SW480 (cell line): ENCODE measurements at places on chromosomes 2 and 18.
A peak's percentile ranks its signal among the peaks of the same experiment; 100 is the strongest.

DNA sequence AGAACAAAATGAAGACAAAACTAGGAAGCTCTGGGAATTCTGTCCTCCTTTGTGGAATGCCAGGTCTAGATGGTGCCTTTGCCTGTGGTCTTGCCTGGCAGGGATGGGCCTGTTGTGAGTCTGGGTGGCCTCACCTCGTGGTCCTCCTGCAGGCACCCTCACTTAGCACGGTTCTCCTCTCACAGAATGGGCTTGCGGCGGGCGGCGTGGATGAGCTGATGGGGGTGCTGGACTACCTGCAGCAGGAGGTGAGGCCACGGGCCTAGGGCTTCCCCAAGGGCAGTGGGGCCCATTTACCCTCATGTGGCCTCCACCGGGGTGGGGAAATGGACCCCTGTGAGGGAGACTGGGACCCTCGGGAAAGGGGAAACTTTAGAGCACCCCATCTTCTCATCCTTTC is 42.3 kb downstream of the PLB1 start:
- no peak for DNase-seq

GRCh38 chr2:18721038-18721922 is 131.9 kb upstream of the NT5C1B start:
- DNase-seq: no peak

DNA sequence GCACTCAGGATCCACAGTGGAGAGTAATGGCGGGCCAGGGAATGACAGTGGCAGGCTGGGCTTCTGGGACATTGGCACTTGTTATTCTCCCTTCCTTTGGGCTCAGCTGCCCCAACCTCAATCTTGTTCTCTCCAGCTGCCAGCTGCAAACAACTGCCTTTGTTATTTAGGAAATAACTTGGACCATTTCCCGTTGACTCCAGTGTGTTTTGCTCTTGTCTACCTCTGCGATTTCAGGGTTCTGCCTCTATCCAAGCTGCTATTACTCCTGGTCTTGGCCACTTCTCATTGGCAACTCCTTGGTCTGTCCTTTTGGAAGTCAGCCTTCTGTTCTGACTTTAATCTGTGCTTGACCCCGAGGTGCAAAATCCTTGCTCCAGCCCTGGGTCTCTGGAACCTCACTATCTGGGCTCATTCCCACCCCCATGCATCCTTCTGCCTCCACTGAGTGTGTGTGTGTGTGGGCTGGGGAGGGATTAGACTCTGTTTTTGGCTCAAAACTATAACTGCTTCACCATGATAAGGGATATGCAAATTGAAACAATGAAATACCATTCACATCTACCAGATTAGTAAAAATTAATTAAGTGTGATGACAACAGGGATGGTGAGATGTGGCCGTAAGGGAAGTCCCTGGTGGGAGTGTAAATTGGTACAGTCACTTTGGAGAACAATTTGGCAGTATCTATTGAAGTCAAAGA is 134.1 kb upstream of the CXCR4 start:
- DNase-seq: no peak

- no peak for DNase-seq
Measured at GRCh38 chr2:27653397-27653796, 10.0 kb downstream of the SUPT7L start.

DNA sequence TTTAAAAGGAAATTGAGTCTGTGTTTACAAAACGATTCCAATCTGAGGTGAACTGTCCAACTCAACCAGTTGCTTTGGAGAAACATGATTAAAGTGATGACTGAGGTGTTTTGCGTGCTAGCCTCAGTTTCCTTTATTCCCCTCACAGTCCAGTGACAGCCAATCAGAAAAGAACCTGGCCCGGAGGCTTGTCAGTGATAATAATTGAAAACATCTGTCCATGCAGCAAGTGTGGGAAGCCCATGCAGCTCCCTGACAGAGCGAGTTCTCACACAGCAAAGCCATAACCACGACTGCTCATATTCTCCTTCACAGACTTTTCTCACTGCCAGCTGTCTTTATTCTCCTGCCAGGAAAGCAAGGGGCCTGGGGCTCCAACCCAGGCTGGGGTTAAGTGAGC is 613.4 kb downstream of the ARHGAP15 start:
- DNase-seq: no peak

GRCh38 chr2:118845005-118845521 is 2.4 kb downstream of the EN1 start:
- no peak for DNase-seq

- no peak for DNase-seq
Measured at GRCh38 chr2:172065111-172065510, 20.2 kb upstream of the DLX1 start.

GRCh38 chr18:80115035-80115434 is 6.0 kb downstream of the ADNP2 start:
- DNase-seq: no peak

DNA sequence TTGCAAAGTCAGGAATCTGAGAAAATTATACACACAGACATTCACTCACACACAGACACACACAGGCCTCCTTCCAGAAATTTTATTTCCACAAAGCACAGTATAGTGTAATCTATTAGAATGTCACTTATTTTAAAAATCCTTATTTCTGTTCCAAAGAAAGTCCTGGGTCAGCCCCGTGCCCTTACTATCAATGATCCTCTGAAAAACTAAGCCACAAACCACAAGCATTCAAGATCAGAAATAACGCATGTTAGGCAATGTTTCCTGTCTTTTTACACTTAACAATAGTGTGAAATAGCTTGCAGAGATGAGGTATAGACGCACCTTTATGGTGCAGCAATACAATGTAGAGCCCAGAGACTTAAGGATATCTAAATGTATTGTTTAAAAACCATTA is 25.8 kb downstream of the TBC1D8 start:
- DNase-seq: peak; percentile 63

GRCh38 chr18:69491576-69491975 is 90.9 kb downstream of the DOK6 start:
- no peak for DNase-seq

- no peak for DNase-seq
Measured at GRCh38 chr2:33051586-33052360, 105.0 kb downstream of the LTBP1 start.

- DNase-seq: peak; percentile 52
Measured at GRCh38 chr2:195575879-195576401, 81.1 kb upstream of the SLC39A10 start.

DNA sequence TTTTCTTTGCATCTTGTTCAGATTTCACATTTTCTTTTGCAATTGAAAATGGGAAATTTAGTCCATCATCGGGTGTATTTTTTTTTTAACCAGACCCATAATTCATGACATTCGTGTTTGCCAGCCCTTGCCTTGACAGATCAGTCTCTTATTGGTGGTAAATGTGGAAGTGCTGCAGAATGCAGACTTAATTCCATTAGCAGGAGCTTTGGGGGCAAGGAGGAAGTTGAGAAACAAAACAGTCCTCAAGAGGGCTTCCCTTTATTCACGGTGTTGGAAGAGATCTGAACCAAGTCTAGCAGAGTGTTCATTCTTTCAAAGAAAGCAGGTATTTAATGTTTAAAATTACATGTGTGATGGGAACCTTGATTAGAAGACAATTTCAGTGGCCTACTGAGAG is 16.6 kb upstream of the RPE start:
- no peak for DNase-seq

GRCh38 chr2:206727287-206727686 is 9.1 kb upstream of the DYTN start:
- DNase-seq: no peak

- peak; percentile 68 for DNase-seq
Measured at GRCh38 chr2:43634604-43635306, 2.3 kb upstream of the PLEKHH2 start.

DNA sequence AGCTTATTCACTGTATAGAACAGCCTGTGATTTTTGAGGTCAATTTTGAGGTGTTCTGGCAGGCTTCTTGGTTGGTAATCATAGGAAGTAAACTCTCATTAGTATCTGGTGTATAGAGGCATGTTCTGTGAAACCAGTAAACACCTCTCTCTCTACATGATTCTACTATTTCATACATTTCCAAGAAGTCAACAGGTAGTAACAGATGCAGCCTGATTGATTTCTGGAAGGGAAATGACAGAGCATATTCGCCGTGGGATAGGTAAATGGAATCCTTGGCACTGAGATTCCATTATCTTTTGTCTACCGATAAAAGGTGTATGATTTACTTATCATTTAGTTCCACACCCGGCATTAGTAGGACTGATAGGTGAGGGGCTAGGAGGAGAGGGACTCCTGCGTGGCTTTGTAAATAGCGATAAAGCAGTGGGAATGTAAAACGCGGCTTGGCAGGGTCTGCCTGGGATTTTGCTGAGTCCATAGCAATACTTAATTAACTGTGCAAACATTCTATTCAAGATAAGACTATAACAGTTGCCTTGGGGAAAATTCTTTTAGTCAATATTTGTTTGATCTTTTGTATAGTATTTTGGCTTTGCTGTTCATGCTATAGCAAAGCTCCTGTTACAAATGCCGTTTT is 32.3 kb downstream of the LYPD6B start:
- no peak for DNase-seq

DNA sequence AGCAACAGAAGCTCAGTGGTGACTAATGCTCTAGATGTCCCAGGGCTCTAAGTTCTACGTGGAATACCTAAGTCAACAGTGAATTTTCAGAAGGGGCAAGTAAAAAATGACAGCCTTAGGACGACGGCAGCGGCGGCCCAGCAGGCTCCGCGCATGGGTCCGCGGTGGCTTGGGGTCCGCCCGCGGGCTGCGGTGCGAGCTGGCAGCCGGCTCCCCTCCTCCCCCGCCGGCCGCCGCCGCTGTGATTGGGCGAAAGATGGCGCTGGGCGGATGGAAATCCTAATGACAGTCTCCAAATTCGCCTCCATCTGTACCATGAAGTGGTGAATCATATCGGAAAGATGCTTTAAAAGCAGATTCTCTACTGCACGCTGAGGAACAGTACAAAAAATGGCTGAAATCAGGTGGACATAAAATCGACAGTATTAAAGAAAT is 74.7 kb downstream of the HNRNPLL start:
- peak; percentile 73 for DNase-seq

GRCh38 chr2:148674063-148675020 is 29.8 kb downstream of the EPC2 start:
- peak; percentile 32 for DNase-seq

DNA sequence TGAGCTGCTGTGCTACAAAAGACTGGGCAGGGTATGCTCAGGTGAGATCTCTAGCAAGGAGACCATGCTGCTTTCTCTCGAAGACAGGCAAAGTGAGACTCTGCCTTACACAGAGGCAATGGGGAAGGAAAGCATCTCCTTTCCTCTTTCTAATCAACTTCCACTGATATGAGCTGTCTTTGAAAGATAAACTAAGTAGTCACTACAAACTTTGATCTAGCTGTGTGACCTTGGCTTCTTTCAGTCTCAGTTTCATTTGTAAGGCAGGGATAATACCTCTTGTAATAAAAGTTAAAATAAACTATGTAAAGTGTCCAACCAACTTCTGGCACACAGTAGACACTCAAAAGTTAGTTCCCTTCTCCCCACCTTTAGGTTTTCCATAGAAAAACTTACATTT is 7.5 kb downstream of the CCDC93 start:
- no peak for DNase-seq

DNA sequence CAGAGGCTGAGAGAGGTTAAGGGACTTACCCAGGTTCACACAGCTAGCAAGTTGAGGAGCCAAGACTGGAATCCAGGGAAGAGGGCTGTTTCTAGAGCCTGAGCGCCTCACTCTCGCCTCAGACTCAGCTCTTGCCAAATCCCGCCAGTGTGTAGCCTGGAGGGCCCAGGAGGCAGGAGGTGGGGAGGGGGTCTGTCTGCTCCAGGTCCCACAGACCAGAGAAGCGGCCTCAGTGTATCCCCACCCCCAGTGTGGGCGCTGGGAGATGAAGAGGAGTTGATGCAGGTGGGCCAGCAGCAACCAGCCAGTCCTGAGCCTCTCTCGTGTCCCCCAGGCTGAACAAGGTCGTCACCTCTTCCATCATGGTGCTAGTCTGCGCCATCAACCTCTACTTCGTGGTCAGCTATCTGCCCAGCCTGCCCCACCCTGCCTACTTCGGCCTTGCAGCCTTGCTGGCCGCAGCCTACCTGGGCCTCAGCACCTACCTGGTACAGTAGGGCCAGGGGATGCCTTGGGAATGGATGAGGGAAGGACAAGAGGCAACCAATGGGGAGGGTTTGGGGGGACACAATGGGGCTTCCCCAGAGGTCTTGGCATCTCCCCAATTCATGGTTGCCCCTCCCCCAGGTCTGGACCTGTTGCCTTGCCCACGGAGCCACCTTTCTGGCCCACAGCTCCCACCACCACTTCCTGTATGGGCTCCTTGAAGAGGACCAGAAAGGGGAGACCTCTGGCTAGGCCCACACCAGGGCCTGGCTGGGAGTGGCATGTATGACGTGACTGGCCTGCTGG is 5.2 kb upstream of the CTDSP1 start:
- DNase-seq: no peak

GRCh38 chr18:56929886-56930285 is 217.0 kb upstream of the BOD1L2 start:
- DNase-seq: no peak

- no peak for DNase-seq
Measured at GRCh38 chr2:166202778-166203177, 75.0 kb upstream of the SCN1A start.

- DNase-seq: no peak
Measured at GRCh38 chr2:239461291-239462190, 60.7 kb upstream of the HDAC4 start.

GRCh38 chr2:200652158-200652557 is 66.3 kb downstream of the AOX1 start:
- no peak for DNase-seq

GRCh38 chr2:192887337-192887736 is 692.6 kb upstream of the TMEFF2 start:
- DNase-seq: no peak

DNA sequence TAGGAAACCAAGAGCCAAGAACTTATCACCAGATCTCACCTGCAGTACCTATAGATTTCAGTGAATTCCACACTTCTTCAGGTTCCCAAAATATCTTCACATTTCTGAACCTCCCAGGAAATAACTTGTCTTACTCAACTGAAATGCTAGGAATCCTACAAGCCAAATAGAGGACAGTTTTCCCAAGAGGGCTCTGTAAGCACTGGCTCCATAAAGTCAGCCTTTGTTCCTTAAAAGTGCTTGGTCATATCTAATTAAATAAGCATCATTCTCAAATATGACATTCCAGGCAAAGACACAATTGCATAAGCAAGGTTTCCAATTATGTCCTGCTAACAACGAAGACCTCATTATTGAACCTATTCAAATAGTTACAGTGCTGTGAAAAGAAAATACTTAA is 154.6 kb upstream of the MGAT5 start:
- no peak for DNase-seq

- DNase-seq: no peak
Measured at GRCh38 chr2:144071461-144071860, 448.5 kb downstream of the ZEB2 start.

DNA sequence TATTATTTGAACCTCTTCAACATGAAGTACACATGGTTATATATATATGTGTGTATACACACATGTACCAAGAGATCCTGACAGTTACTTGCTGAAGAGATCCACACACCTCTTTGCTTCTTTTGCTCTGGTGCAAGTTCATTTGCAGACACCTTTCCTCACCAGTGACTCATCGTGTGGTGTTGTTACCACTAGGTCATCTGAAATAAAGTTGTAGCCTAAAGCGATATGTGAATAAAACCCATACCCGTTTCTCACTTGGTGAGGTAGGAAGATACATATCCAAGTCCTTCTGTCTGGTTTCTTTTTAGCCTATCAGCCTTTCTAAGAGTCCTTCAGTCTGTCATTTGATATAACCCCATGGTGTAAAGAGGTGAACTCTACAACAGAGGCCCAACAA is 379.4 kb upstream of the RAB12 start:
- no peak for DNase-seq

GRCh38 chr2:231708773-231709635 is 679 bp downstream of the PTMA start:
- no peak for DNase-seq

GRCh38 chr2:74025971-74026612 is 41.4 kb downstream of the TET3 start:
- no peak for DNase-seq
